ENCODE measurements at places on chromosomes 3 and 15.
A peak's percentile ranks its signal among the peaks of the same experiment; 100 is the strongest.

GRCh38 chr3:156702367-156702766 lies 28.0 kb downstream of the TIPARP start:
- DNase-seq: no peak

DNA sequence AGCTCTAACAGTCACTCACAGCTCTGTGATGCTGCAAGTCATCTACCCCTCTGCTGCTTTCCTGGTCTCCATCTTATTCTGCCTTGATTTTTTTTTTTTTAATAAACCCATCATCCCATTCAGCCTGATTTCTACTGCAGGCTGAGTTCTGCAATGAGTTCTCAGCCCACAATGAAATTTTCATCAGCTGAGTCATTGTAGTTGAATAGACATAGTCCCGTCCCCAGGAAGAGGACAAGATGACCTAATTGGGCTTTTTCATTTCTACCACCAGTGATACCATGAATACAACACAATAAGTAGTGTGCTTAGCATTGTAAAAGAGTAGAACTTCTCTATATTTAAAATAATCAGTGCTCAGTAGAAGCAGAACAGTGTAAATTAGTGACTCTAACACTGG lies 59.3 kb downstream of the C3orf85 start:
- DNase-seq: no peak

DNA sequence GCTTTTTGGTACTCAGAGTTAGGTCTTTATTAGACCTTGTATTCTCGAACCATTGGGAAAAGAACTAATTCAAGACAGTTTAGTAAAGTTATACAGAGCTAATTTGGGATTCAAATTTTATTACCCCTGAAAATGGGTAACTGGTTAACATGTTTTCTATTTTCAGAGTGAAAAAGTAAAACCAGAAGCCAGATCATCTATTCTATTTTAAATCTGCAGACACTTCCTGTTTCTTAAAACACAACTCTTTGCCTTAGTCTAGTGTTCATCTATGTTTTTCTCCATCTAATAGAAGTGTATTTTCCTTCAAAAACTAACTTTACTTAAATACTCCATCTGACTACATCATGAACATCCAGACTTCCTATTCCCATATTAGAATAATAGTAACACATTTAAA lies 113.4 kb downstream of the CCNL1 start:
- no peak for DNase-seq

- DNase-seq: no peak
Observed at GRCh38 chr15:43878446-43878845, 51.6 kb downstream of the WDR76 start.

GRCh38 chr3:54349231-54349652 lies 226.9 kb downstream of the CACNA2D3 start:
- DNase-seq: no peak

GRCh38 chr3:163474766-163475165 lies 1603.5 kb downstream of the SI start:
- no peak for DNase-seq

DNA sequence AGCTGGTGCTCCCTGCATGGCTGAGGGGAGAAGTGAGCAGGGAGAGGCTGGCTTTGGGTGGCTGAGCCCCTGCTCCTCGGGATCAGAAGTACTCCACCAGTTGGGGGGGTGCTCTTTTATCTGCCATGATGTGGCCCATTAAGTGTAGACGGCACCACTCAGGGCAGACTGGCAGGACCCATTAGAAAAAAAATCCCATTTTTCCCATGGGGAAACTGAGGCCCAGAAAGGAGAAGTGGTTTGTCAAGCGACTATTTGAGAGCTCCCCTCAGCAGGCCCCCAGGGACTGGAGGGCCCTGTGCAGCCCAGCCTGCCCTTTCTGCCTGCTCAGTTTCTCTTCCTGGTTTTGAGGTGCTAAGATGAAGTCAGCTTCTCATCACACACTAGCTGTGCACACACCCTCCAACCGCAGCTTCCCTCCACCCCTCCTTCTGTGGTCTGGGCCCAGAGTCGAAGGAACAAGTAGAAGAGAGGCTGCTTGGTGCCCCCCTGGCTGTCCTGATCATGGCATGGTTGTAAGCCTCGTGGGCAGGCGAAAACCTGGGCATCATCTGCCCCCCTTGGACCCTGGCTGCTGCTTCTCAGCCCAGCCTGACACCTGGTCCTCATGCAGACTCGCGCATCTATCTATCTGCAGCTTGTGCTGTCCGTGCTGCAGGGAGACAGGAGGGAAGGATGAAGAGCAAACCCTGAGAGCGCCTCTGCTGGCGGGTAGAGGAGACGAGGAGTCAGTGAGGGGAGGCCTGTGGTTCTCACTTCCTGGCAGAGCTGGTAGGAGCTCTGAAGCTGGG lies 5.6 kb downstream of the CSK start:
- peak; percentile 71 for DNase-seq

GRCh38 chr15:100842756-100843730 lies 36.6 kb upstream of the ALDH1A3 start:
- no peak for DNase-seq

- DNase-seq: no peak
Observed at GRCh38 chr15:69874321-69874720, 223.4 kb downstream of the TLE3 start.

DNA sequence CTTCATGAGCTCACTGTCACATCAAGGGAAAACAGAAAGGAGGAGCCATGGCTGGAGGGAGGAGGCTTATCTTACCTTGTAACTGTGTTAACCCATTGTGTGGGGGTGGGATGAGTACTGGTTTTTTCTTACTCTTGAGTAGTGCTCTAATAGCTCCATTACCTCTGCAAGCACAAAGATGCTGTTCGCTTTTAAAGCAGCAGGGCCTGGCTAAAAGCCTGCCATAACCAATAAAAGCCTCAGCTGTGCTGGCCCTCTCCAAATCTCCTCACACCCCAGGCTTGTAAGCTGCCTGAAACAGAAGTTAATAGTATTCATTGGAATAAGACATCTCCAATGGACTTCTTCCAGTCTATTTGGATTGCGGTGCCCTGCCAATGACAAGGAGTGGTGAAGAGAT lies 544.1 kb downstream of the TUSC7 start:
- DNase-seq: no peak

Data from H1 (cell line).